Uterus (tissue), 4 donors: ENCODE measurements at places on chromosomes 7 and 10.

GRCh38 chr7:110808361-110808760, 282.6 kb upstream of the LRRN3 start:
- no peak for DNase-seq

DNA sequence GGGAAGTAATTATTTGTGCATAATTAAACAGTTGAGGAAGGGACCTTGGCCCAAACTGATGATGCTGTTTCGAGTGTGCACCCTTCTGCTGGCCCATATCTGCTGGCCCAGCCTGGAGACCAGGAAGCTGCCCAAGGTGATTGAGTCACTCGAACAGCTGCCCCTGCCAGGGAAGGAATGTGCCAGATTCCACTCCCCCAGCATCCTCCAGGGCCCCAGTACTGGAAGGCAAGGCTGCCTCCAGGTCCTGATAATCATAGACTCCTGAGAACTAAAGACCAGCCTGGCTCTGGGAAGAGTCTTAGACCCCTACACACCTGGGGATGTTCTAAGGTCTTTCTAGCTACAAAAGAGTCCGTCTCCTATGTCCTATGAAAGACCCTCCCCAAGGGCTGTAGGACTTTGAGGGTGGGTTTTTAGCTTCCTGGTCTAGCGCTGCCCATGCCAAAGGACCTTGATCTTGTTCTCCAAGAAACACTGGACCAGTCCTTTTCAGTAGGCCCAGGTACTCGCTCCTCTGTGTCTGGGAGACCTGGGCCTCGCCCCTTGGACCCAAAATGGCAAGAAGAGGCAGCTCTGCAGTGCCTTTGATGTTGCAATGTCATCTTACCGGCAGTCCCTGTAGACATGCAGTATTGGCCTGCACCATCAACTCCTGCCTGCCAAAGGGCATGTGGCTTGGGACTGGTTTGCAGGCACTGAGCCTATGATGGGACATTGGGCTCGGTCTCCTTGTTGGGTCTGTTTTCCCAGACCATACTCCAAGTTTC, 103.2 kb upstream of the GPR26 start:
- no peak for DNase-seq

DNA sequence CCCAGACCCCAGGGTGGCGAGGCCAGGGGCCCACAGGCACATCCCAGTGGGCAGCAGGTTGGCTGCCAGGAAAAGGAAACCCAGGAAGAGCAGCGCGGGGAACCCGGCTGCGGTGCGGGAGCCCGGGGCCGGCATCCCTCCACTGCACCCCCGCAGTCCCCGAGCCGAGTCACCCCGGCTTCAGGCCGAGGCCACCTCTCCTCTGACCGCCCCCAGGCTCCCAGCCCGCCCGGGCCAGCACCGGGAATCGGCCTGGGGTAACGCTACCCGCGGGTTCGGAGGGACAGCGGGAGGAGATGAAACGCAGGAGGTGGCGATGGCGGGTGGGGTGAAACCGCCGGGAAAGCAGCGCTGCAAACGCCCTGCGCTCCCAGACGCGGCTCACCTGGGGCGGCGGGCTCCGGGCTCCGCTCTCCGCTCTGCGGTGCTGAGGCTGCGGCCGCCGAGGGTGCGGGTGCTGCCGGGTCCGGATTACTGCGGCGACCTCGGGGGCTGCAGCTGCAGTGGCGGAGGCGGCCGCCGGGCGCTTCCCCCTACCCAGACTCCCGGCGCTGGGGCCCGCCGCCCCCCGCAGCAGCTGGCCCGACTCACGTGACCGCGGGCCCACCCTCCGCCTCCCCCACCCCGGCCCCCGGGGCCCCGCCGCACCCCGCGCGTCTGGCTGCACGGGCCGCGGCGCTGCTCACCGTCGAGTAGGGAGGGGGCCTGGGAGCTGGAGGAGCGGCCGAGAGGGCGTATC, at the start of gene SCRN1:
Gene SCRN1, minus strand, starts transcription at position 545 of the 739 bp plus-strand sequence. CDS start 20,734 bp downstream, outside the sequence.
- DNase-seq: peak; percentile 58

- DNase-seq: no peak
Measured at GRCh38 chr7:155804897-155805825, 7.1 kb downstream of the SHH start.

DNA sequence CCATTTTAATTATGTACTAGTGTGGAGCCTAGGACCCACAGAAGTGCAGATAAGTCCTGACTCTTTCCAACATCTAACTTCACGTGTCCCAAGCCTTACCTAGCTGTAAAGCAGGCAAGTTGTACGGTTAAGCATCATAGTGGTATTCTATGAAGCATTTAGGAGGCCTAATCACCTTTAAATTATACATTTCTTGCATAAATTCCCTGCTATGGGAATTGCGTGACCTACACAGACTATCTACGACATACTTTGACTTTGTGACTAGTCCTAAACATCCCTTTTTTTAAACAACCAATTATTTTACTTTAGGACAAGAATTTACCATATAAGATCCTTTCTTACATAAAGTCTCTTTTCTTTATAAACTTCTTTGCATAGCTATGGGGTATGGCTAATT, 37.7 kb upstream of the LRGUK start:
- no peak for DNase-seq

- DNase-seq: no peak
Measured at GRCh38 chr10:107913317-107914294, 749.1 kb upstream of the SORCS1 start.

DNA sequence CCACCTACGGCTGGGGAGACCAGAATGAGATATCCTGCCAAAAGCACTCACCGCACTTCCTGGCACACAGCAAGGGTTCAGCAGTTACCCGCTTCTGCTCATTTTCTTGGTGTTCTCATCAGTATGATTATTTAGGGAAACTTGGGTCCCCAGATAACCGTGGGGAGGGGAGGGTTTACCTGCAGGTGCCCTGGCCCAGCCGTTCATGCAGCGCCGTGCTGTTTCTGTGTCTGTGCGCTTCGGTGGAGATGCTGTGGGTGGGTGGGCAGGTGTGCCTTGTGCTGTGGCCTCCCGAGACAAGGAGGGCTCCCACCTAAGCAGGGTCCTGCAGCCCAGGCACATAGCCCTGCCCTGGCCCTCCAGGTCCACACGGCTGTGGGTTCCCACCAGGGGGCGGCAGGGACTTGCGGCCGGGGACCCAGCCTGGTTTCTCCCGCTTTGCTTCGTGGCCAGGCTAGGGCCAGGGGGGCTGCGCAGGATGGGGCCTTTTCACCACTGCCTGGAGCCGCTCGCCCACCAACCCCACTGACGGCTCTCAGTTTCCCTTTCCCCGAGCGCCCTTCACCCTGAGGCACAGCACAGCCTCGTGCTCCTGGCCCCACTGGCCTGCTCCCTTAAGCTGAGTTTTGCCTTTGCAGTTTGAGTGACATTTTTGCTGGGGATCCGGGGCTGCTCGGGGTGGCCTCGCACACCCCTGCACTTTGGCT, 78.5 kb downstream of the LHPP start:
- peak; percentile 79 for DNase-seq

DNA sequence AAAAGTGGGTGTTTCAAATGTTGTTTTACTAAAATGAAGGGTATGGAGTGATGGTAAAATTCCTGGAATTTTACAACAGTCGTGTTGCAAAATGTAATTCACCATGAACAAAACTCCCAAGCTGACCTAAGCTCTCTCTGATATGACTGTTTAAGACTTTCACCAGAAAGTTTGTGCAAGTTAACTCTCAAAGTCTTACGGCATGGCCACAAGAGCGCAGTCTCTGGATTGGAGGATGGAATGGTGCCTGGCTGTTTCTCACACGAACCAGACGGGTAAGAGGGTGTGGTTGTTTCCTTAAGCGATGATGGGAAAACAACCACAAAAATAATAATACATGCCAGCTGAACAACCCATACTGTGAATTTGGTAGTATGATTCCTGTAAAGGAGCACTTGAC, 662.5 kb downstream of the KCNMA1 start:
- DNase-seq: no peak

- DNase-seq: no peak
Measured at GRCh38 chr10:87925570-87925969, 62.1 kb downstream of the PTEN start.

DNA sequence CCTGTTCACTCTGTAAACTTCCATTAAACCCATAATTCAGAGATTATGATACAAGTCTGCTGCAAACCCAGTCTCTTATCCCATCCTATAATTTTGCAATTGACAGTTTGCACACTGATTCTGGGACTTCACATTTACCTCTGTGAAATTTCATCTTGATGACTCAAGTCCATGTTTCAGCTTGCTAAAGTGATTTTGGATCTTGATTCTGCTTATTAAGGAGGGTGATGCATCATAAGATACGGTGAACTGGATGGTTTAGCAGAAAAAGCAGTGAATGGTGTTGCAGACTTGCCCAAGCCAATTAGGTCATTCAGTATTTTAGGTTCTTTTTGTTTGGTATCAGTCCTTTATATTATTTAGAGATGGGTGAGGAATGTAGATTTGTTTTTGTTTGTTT, 125.5 kb upstream of the PODXL start:
- DNase-seq: no peak

GRCh38 chr7:74008687-74009086, 19.3 kb upstream of the ELN start:
- DNase-seq: no peak

- peak; percentile 31 for DNase-seq
Measured at GRCh38 chr10:30368065-30368718, 19.1 kb upstream of the MTPAP start.

GRCh38 chr7:138726288-138726687, 25.1 kb upstream of the SVOPL start:
- DNase-seq: no peak

- peak; percentile 94 for DNase-seq
Measured at GRCh38 chr10:17229016-17229716, 1.1 kb downstream of the VIM start.

GRCh38 chr10:125076891-125077541, 83.3 kb downstream of the CTBP2 start:
- no peak for DNase-seq

- no peak for DNase-seq
Measured at GRCh38 chr10:24716295-24716694, 7.4 kb downstream of the ARHGAP21 start.

DNA sequence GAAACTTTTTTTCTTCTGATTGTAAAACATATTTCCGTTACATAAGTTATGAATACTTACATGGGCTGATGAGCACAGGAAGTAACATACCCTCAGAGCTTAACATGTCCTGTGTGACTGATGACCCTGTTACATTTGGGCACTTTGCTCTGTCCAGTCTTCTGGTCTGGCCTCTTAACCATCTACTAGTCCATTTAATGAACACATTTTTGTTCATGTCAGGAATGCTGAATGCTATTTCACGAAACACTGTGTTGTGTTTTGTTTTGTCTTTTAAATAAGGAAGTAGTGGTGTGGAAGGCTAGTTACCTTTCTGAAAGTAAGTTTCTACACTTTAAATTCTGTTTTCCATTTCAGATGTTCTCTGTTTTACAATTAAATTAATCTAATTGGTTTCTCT, 77.7 kb downstream of the RBM33 start:
- no peak for DNase-seq

GRCh38 chr10:32179836-32180235, 123.6 kb upstream of the KIF5B start:
- DNase-seq: no peak

GRCh38 chr7:135562720-135563119, 5.0 kb downstream of the NUP205 start:
- DNase-seq: no peak

- DNase-seq: no peak
Measured at GRCh38 chr7:157938211-157938610, 601.4 kb downstream of the DNAJB6 start.

- DNase-seq: no peak
Measured at GRCh38 chr7:27697861-27698430, 35.3 kb upstream of the HIBADH start.

- no peak for DNase-seq
Measured at GRCh38 chr7:23594879-23595604, 2.1 kb upstream of the CCDC126 start.

DNA sequence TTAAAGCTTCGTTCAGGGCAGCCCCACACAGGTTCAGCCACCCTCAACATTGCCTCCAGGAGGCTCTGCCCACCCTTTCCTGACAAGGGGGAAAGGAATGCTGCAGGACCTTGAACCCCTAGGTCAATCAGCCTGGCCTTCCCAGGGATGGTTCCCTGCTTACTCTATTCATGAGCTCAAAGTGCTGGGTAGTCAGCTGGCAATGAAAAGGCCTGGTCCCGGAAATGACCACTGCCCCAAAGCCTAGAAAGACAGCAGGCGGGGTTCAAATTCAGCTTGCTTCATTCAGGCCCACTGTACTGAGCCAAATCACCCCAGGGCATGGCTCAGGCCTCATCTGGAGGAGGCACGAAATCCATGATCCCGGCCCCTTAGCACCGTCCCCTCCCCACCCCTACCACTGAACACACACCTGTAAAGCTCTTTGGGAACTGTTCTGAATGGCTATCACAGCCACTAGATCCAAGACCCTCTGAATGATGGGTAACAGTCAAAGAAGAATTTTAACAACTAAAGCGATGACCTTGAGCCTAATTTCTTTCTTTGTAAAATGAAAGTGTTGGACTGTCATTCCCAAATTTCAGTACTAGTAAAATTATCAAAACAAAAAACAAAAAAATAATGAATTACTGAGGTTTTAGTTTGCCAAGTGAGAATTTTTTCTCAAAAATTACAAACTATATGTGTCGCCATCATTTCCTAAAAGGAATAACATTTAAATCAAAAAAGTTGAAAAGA, 1.0 kb downstream of the URGCP start:
- no peak for DNase-seq

- no peak for DNase-seq
Measured at GRCh38 chr10:84333864-84334451, 5.6 kb downstream of the CCSER2 start.

GRCh38 chr7:139941866-139942265, 112.8 kb downstream of the TBXAS1 start:
- DNase-seq: no peak

GRCh38 chr7:39294022-39294421, 272.2 kb upstream of the YAE1 start:
- DNase-seq: no peak

DNA sequence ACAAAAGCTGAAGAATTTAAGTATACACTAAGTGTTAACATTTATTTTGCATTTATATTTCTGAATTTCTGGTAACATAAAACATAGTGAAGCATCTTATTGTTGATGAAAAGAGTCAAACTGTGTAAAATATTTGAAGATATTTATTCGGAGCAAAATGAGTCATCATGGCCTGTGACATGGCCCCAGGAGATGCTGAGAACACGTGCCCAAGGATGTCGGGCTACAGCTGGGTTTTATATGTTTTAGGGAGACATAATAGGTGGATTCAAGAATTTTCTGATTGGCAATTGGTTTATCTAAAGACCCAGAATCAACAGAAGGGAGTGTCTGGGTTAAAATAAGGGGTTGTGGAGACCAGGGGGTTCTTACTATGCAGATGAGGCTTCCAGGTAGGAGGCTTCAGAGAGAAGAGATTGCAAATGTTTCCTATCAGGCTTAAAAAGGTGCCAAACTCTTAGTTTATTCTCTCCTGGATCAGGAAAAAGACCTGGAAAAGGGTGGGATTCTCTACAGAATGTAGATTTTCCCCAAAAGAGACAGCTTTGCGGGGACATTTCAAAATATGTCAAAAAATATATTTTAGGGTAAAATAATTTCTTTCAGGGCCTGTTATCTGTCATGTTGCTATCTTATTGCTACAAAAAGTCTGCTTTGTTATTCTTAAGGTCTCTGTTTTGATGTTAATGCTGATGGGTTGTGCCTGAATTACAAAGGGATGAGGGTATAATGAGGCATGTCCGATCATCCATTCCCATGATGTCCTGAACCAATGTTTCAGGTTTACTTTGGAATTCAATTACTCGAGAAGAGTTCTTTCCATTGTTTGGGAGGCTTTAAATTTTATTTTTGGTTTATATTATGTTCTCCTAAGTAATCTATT, 74.5 kb downstream of the VWDE start:
- DNase-seq: no peak

GRCh38 chr7:31076641-31077310, 24.7 kb downstream of the ADCYAP1R1 start:
- no peak for DNase-seq
